ENCODE measurements at places on chromosomes 2 and 18.

- DNase-seq = no peak
Measured at GRCh38 chr2:36976065-36976464, 9.7 kb upstream of the STRN start.

DNA sequence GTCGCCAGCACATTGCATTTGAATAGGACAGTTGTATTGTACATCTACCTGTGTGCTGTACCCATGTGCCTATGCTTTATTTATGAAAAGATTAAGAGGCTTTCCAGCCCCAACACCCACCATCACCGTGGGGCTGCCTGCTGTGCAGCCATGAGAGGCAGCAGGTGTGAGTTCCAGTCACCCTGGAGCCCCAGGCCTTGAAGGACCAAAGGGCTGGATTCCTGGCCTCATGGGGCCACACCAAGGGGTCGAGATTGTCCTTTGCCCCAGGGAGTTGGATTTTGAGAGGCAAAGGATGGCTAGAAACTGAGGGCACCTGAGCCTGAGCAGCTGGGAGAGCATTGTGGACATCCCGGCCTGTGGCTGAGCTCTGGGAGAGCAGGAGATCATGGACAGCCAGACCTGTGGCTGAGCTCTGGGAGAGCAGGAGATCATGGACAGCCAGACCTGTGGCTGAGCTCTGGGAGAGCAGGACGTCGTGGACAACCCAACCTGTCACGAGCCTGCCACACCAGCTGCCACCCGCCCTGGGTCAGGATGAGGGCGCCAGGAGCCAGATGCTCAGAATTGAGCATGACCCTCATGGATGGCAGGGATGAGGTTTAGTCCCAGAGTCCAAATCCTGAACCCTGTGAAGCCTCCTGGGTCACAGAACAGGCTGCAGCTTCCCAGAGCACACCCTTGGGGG, 182.5 kb upstream of the RAB6C start:
- no peak for DNase-seq

GRCh38 chr2:108324531-108325255, 36.0 kb downstream of the SULT1C2 start:
- no peak for DNase-seq

DNA sequence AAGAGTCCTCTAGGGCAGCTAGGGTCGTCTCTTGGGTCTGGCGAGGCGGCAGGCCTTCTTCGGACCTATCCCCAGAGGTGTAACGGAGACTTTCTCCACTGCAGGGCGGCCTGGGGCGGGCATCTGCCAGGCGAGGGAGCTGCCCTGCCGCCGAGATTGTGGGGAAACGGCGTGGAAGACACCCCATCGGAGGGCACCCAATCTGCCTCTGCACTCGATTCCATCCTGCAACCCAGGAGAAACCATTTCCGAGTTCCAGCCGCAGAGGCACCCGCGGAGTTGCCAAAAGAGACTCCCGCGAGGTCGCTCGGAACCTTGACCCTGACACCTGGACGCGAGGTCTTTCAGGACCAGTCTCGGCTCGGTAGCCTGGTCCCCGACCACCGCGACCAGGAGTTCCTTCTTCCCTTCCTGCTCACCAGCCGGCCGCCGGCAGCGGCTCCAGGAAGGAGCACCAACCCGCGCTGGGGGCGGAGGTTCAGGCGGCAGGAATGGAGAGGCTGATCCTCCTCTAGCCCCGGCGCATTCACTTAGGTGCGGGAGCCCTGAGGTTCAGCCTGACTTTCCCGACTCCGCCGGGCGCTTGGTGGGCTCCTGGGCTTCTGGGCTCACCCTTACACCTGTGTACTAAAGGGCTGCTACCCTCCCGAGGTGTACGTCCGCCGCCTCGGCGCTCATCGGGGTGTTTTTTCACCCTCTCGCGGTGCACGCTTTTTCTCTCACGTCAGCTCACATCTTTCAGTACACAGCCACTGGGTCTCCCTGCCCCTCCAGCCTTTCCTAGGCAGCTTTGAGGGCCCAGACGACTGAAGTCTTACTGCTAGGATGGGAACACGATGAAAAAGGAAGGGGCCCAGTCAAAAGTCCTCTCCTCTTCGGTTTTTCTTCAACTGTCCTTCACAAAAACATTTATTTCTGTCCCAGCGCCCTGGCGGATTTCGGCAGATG, 8.1 kb downstream of the SIX2 start:
- DNase-seq = no peak

GRCh38 chr2:18722101-18722500, 132.7 kb upstream of the NT5C1B start:
- DNase-seq = no peak

GRCh38 chr2:567865-568638, 109.2 kb downstream of the TMEM18 start:
- no peak for DNase-seq

GRCh38 chr2:232890896-232891601, 21.0 kb downstream of the SNORC start:
- no peak for DNase-seq

DNA sequence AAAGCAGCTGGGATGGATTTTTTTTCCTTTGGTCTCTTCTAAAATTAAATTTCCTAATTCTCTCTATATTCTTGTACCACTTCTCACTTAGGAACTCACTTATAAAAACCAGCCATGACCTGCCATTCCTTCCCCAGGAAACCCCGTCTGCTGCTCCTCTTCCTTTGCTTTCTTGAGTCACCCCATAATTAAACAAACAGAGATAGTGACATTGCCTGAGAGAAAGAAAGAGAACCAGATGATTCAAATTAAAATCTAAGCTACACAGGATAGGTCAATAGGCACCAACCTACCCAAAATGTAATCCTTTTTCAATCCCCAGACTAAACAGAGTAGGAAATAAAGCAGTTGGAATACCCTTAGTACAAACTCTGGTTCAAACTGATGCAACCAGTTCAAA, 9.7 kb downstream of the STK39 start:
- DNase-seq = no peak

GRCh38 chr2:105977212-105977611, 216.9 kb downstream of the UXS1 start:
- no peak for DNase-seq

Data from activated CD8-positive, alpha-beta memory T cell treated with anti-CD3 and anti-CD28 coated beads for 48 hours (primary cell).